B cell (primary cell): ENCODE measurements at places on chromosomes 6 and 20. TPM values are rescaled to one million over a fixed set of nuclear protein-coding genes. Genes with fewer than 3 reads are reported as not detected.

The MDFI gene
- not detected in 2 replicates for total RNA-seq

The NKAPL gene
- 0.52 and 0.66 TPM in 2 replicates for total RNA-seq

The TAPBP gene
- 288 and 302 TPM in 2 replicates for total RNA-seq

The KHDC1L gene
- not detected in 2 replicates for total RNA-seq

The PPP1R3G gene
- total RNA-seq: 0.24 and 0.25 TPM in 2 replicates

The OXT gene
- total RNA-seq: 1.4 and 1.7 TPM in 2 replicates

The GFOD1 gene
- 42.4 and 44.6 TPM in 2 replicates for total RNA-seq

The SLC22A16 gene
- not detected in 2 replicates for total RNA-seq

The LAMP5 gene
- total RNA-seq: 0.15 and 0.17 TPM in 2 replicates

The SLC26A8 gene
- not detected in 2 replicates for total RNA-seq

The OPRM1 gene
- not detected in 2 replicates for total RNA-seq

DNA sequence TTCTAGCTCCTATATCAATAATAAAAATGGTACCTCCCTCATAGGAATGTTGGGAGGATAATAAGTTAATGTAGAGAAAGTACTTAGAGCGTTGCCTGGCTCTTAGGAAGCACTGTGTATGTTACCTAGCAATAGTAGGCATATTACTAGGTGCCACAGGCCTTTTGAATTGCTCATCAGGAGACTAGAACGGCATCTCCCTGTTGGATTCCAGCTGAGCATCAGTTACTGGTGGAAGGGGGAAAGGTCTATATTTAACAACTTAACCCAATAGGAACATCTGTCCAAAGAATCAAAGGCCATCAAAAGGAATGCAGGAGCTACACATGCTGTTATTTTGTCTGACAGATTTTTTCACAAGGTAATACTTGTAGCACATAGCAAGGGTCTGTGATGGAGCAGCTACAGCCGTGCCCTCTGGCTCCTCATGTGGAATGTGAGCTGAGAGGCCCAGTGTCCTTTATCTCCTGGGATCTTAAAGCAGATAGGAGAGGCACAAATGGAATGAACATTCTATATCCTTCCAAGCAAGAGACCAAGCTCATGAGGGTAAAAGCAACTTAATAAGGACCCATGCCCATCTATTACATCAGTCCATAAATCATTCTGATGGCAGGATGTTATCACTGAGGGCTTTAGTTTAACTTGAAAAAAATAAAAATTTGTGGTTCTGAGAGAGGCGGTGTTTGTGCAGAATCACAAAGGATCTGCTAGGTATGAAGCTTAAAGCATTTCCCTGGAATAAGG lies 184.9 kb upstream of the LAMP5 start:
- no peak overlapping the region for H3K27ac ChIP-seq
- H3K4me3 ChIP-seq: no peak overlapping the region
- no peak for DNase-seq
- no peaks in the 10 kb centered on the region for H3K4me1 ChIP-seq
- no peaks in the 10 kb centered on the region for H3K36me3 ChIP-seq

DNA sequence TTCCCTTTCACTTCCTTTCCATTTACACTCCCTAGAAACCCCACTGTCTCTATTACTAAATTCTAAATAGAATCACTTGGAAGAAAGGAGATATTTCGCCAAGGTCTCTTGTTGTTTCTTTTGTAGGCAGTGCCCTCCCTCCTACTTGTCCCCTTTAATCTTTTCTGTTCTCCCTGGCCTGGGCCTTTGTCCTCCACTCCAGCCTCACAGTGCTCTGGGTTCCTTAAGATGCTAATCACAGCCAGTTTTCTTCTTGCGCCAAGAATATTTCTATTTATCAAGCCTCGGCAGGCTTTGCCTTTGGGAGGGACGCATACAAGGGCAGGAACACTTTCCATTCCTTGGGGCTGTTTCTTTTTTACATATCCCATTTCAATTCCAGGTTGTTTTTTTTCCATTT lies 520.6 kb upstream of the CHD6 start:
- no peak overlapping the region for H3K4me3 ChIP-seq
- H3K36me3 ChIP-seq: no peaks in the 10 kb centered on the region
- H3K4me1 ChIP-seq: no peaks in the 10 kb centered on the region

DNA sequence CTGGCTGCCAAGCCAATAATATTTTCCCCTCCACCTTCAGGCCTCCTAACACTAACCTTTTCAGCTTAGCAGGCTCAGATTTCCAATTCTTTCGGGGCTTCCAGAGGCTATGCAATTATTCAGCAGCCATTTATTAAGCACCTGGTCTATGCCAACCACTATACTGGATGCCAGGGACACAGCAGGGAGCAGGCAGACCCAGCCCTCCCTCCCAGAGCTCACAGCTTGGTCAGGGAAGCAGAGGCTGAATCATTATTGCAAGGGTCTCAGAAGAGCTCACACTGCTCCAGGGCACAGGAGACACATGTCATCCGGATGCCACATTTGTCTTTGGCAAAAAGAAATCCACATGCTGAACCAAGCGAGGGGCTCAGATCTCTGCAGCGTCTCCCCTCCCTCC lies 1.3 kb downstream of the BPIFB1 start:
- H3K27ac ChIP-seq: no peak overlapping the region
- no peak for DNase-seq
- no peaks in the 10 kb centered on the region for H3K27me3 ChIP-seq

DNA sequence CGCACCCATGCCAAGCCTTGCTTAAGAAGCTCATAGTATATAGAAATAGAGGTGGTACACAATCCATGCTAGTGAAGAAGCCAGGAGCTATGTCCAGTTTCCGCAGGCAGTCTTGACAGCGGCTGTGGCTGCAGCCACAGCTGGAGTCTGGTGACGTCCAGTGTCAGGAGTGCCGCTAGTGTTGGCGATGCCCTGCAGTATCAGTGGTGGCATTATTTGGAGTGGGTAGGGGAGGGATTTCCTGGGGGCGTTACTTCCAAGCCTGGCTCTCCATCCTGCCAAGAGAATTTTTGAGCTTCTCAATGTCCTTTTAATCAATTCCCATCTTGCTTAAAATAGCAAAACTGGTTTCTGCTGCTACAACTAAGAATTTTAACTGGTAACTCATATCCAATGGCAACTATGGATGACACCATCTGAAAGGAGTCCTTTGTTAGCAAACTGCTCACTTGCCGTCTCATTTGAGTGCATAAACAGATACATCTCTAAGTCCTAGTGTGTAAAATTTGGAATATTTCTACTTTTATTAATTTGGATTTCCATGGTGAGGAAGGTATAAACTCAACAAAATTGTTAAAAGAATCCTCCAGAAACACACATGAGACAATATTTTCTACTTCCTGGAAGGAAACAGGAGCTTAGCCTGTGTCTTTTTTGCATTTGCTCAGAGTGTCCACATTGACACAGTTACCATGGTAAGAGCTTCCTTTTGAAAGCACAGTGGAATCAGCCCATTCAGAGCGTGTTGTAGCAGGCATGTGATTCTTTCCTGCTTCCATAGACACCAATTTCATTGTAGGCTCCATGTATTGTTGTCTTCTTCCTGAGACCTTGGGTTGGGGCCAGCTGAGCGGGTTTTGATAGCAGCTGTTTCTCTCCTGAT lies 44.6 kb upstream of the PXDC1 start:
- H3K4me3 ChIP-seq: no peak overlapping the region
- no peak overlapping the region for H3K27ac ChIP-seq
- H3K36me3 ChIP-seq: no peaks in the 10 kb centered on the region
- no peaks in the 10 kb centered on the region for H3K27me3 ChIP-seq
- no peak for DNase-seq

- no peak overlapping the region for H3K27ac ChIP-seq
- peaks cover 3% of the 10 kb centered on the region for H3K4me1 ChIP-seq
- no peaks in the 10 kb centered on the region for H3K27me3 ChIP-seq
- no peak for DNase-seq
These were observed 31.5 kb upstream of the TGM2 start for GRCh38 chr20:38196592-38196991.

- H3K36me3 ChIP-seq: no peaks in the 10 kb centered on the region
- H3K27me3 ChIP-seq: no peaks in the 10 kb centered on the region
- no peaks in the 10 kb centered on the region for H3K4me1 ChIP-seq
- H3K27ac ChIP-seq: no peak overlapping the region
These were observed 4.7 kb upstream of the GJA1 start for GRCh38 chr6:121430514-121431460.

DNA sequence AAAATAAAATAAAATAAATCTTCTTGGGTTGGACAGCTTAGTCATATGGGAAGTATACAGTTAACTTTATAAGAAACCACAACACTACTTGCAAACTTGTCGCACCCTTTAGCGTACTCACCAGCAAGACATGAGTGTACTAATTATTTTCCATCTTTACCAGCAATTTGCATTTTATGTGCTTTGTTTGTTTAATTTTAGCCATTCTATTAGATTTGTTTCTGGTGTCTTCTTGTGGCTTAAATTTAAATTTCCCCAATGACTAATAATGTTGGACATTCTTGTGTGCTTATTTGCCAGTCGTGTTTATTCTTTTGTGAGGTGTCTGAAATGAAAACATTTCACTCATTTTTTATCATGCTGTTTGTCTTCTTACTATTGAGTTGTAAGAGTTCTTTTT lies 1172.2 kb upstream of the CITED2 start:
- H3K27ac ChIP-seq: no peak overlapping the region
- H3K36me3 ChIP-seq: no peaks in the 10 kb centered on the region
- no peak for DNase-seq
- H3K4me1 ChIP-seq: no peaks in the 10 kb centered on the region
- no peak overlapping the region for H3K4me3 ChIP-seq
- no peaks in the 10 kb centered on the region for H3K27me3 ChIP-seq

DNA sequence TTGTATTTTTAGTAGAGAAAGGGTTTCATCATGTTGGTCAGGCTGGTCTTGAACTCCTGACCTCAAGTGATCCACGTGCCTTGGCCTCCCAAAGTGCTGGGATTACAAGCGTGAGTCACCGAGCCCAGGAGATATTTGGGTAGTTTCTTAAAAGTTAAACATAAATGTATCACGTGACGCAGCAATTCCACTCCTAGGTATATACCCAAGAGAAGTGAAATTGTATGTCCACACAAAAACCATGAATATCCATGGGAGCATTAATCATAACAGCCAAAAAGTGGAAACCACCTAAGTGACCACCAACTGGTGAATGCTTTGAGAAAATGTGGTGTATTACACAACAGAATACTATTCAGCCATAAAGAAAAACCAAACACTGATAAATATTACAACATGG lies 164.8 kb downstream of the MRPL14 start:
- peaks cover 4% of the 10 kb centered on the region for H3K27me3 ChIP-seq
- H3K4me3 ChIP-seq: no peak overlapping the region
- no peak overlapping the region for H3K27ac ChIP-seq
- no peaks in the 10 kb centered on the region for H3K4me1 ChIP-seq
- no peak for DNase-seq

GRCh38 chr20:17985388-17986018 lies 16.7 kb downstream of the MGME1 start:
- no peak overlapping the region for H3K27ac ChIP-seq
- H3K27me3 ChIP-seq: no peaks in the 10 kb centered on the region
- H3K4me1 ChIP-seq: no peaks in the 10 kb centered on the region
- no peak for DNase-seq

GRCh38 chr6:12289365-12289919 lies 719 bp upstream of the EDN1 start:
- H3K4me1 ChIP-seq: peaks cover 14% of the 10 kb centered on the region
- no peaks in the 10 kb centered on the region for H3K27me3 ChIP-seq
- H3K36me3 ChIP-seq: no peaks in the 10 kb centered on the region
- no peak overlapping the region for H3K27ac ChIP-seq

GRCh38 chr6:163405412-163406309 lies 8.9 kb upstream of the QKI start:
- peak overlapping the region; percentile 75 for H3K27ac ChIP-seq
- H3K4me3 ChIP-seq: peak overlapping the region; percentile 45
- H3K27me3 ChIP-seq: no peaks in the 10 kb centered on the region
- no peaks in the 10 kb centered on the region for H3K36me3 ChIP-seq
- H3K4me1 ChIP-seq: peaks cover 6% of the 10 kb centered on the region

- H3K27ac ChIP-seq: no peak overlapping the region
- no peaks in the 10 kb centered on the region for H3K36me3 ChIP-seq
- no peaks in the 10 kb centered on the region for H3K27me3 ChIP-seq
These were observed 266.8 kb upstream of the PLN start for GRCh38 chr6:118281291-118281690.

DNA sequence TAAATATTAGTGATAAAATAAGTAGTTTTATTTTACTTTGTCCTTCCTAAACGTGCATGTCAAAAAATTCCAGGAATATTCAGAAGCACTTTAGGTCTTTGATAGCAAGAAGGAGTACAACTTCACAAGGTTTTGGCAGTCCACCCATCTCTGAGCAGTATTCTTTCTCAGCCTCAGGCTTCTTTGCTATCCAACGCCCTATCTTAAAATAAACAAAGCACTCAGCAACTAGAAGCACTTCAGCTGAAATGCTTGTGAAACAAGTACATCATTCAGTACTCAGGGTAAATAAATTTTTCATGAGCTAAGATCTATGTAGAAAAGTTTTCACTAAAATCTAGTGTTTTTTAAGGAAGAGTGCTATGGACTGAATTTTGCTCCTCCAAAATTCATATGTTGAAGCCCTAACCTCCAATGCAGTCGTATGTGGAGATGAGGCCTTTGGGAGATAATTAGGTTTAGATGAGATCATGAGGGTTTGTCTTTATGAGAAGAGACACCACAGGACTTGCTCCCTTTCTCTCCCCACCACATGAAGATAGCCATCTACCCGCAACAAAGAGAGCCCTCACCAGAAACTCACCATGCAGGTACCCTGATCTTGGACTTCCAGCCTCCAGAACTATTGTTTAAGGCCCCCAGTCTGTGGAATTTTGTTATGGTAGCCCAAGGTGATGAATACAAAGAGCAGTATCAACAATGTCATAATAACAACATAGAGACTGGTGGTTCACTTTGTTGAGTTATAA lies 539.1 kb downstream of the TFAP2A start:
- no peak overlapping the region for H3K4me3 ChIP-seq
- no peak overlapping the region for H3K27ac ChIP-seq
- H3K27me3 ChIP-seq: no peaks in the 10 kb centered on the region
- no peak for DNase-seq
- no peaks in the 10 kb centered on the region for H3K36me3 ChIP-seq

GRCh38 chr6:30074331-30075093 lies 1.1 kb downstream of the RNF39 start:
- DNase-seq: peak; percentile 29
- peaks cover 8% of the 10 kb centered on the region for H3K36me3 ChIP-seq
- peaks cover 76% of the 10 kb centered on the region for H3K27me3 ChIP-seq
- H3K4me1 ChIP-seq: peaks cover 32% of the 10 kb centered on the region

DNA sequence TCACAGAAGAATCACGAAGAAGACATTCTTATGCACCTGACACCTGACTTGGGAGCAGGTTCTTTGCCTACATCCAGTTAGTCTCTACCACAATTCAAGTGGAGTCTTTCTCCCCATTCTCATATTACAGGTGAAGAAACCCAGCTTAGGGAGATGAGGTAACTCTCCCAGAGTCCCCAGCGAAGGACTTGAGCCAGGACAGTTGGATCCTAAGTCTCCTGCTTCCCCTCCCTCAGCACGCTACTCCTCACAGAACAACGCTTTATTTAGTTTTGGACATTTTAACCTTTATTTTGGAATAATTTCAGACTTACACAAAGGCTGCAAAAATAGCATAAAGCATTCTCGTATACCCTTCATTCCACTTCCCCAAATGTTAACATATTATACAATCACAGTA lies 824 bp upstream of the CSTL1 start:
- no peak for DNase-seq
- H3K36me3 ChIP-seq: no peaks in the 10 kb centered on the region
- H3K27ac ChIP-seq: no peak overlapping the region
- H3K4me1 ChIP-seq: no peaks in the 10 kb centered on the region
- no peak overlapping the region for H3K4me3 ChIP-seq
- no peaks in the 10 kb centered on the region for H3K27me3 ChIP-seq
